ENCODE measurements at places on chromosomes 7 and 10. TPM values are rescaled to one million over a fixed set of nuclear protein-coding genes. Genes with fewer than 3 reads are reported as not detected.

Gene ANLN
- total RNA-seq, result 80.8 TPM

Gene GIMAP2
- total RNA-seq, result 82.9 TPM

DNA sequence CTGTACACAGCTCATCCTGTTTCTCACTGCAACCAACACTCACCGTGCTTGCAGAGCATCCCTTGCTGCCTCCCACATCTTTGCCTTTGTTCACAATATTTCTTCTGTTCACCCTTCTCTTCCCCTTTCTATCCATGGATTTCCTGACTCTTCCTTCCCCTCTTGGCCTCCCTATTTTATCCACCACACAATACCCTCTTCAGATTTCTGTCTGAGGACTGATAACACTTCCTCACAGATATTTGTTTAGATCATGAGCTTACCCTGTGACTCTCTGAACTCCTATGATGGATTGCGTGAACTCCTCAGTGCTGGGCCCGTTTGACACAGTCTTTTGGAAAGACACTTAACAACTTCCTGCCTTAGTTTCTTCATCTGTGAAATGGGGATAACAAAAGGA lies 62.8 kb upstream of the GPR158 start:
- H3K27me3 ChIP-seq, result peaks cover 4% of the 10 kb centered on the region
- DNase-seq, result no peak
- no peak overlapping the region for H3K27ac ChIP-seq
- no peaks in the 10 kb centered on the region for H3K36me3 ChIP-seq
- H3K4me3 ChIP-seq, result no peak overlapping the region
- H3K4me1 ChIP-seq, result no peaks in the 10 kb centered on the region

DNA sequence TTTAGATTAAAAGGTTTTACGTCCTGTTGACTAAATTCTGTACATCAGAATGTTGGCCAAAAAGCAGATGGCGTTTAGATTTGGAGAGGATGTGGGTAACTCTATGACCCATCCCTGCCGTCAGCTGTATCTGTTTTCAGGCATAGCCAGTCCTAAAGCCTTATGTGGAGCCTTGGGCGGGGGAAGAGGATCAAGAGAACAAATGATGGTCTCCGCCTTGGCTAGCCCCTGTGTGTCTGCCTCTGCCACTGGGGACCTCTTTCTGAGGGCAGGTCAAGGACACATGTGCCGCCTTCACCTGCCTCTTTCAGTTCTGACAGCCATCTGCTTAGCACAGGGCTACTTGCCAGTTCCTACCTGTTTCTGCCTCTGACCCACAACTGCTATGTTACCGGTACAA lies 24.1 kb downstream of the PDSS1 start:
- H3K4me3 ChIP-seq, result no peak overlapping the region
- H3K27me3 ChIP-seq, result no peaks in the 10 kb centered on the region
- peak overlapping the region; percentile 84 for H3K27ac ChIP-seq

DNA sequence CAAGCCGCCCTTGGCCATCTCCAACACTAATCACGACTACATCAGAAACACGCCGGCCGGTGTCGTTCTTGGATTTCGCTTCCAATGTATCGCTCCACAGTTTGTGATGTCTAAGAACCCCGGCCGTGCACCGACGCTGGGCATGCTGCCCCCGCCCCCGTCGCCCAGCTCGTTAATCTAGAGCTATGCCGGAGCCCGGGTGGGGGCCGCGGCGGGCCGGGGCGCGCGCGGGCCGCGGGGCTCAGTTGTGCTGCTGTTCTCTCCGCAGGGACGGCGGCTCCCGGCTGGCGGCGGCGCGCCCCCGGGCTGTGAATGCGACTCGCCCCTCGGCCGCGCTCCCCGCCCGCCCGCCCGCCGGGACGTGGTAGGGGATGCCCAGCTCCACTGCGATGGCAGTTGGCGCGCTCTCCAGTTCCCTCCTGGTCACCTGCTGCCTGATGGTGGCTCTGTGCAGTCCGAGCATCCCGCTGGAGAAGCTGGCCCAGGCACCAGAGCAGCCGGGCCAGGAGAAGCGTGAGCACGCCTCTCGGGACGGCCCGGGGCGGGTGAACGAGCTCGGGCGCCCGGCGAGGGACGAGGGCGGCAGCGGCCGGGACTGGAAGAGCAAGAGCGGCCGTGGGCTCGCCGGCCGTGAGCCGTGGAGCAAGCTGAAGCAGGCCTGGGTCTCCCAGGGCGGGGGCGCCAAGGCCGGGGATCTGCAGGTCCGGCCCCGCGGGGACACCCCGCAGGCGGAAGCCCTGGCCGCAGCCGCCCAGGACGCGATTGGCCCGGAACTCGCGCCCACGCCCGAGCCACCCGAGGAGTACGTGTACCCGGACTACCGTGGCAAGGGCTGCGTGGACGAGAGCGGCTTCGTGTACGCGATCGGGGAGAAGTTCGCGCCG lies 1.9 kb downstream of the VWC2 start:
- peaks cover 58% of the 10 kb centered on the region for H3K27me3 ChIP-seq
- no peak overlapping the region for H3K27ac ChIP-seq
- H3K36me3 ChIP-seq, result peaks cover 4% of the 10 kb centered on the region
- no peak for DNase-seq
- peaks cover 9% of the 10 kb centered on the region for H3K4me1 ChIP-seq
